Femur (tissue), 1 donor: ENCODE measurements at places on chromosomes 3 and 15.

GRCh38 chr15:100770661-100771584 lies 108.7 kb upstream of the ALDH1A3 start:
- DNase-seq, result peak; percentile 63

GRCh38 chr3:39106851-39107387 lies 508 bp downstream of the GORASP1 start:
- DNase-seq, result peak; percentile 68

DNA sequence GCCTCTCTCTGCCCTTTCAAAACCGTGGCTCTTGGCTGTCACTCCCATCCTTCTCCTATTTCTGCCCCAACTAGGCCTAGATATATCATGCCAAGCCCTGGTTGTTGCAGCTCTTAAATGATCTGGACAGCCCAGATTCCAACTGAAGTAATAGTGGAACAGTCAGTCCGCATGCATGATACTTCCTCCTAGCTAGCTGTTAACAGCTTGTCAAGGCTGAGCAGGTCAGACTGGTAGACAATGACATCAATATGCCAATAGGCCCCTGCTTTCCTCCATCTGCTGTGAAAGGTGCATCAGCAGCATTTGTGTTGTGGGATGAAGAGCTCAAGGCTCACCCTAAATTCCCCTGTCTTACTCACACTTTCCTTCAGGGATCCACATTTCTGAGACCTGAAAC lies 527.7 kb upstream of the TGFBR2 start:
- no peak for DNase-seq

GRCh38 chr3:39250116-39250747 lies 29.6 kb downstream of the CX3CR1 start:
- DNase-seq, result no peak

GRCh38 chr15:91338766-91339165 lies 238.7 kb downstream of the SV2B start:
- peak; percentile 48 for DNase-seq

DNA sequence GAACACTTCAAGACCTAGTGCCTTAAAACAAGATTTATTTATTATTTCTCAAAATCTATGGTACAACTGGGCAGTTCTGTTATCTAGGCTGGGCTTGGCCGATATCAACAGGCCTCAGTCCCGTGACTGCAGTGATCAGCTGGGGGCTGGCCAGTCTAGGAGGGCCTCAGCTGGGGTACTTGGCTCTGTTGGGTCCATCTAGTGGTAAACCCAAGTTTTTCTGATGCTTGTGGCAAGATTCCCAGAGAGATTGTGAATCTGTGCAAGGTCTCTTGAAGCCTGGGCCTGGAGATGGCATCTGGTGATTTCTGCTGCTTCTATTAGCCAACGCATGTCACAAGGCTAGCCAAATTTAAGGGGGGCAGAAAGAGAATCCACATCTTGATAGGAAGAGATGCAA lies 482.4 kb upstream of the SGO1 start:
- DNase-seq, result peak; percentile 19

DNA sequence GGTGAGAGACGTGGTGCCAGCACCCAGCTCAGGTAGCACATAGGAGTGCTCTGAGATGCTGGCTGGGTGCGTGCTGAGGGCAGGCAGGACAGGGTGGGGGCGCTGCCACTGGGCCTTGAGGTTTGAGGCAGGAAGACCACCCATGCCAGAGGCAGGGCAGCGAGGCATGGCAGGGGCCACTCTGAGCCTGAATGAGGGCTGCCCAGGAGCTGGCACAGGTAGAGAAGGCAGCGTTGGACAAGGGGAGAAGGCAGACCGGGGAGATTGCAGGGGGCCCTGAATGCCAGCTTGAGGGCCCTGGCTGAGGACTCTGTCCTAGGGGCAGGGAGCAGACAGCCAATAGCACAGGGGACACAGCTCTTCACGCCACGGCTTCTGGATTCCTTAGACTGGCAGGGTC lies 50.2 kb downstream of the ADAMTS7 start:
- peak; percentile 12 for DNase-seq
